Stimulated activated CD4-positive, alpha-beta T cell treated with anti-CD3 and anti-CD28 coated beads, Interleukin-15, amount 100 ng/mL, for 1 hour (primary cell): ENCODE measurements at places on chromosomes 12 and 14.

- no peak for DNase-seq
Observed at GRCh38 chr14:99754141-99755067, 38.8 kb upstream of the EML1 start.

DNA sequence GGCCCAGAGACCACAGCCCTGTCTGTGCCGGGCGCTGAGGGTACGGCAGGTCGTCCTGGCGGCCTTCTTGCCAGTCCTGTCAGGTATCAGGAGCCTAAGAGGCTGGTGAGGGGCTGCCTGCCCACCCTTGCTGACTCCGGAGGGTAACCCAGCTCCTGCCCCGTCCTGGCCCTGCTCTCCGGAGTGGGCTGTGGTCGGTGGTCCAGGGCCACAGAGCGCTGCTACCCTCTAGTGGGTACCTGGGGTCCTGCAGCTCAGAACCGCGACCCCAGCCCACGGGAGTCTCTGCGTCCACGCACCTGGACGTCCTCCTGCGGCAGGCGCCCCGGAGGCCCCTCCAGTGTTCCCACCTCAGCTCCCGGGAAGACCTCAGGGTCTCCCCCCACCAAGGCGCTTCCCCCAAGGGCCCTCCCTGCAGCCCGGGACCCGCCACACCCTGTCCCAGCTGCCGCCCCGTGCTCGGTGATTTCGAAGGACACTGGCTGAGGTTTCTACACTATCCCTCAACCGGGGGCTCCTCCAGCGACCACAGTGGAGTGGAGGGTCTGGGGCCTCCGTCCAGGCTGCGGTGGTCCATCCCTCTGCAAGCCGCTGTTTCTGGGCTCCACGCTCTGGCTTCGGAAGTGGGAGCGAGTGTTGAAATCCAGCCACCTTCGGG is 75.9 kb upstream of the FBRSL1 start:
- no peak for DNase-seq

DNA sequence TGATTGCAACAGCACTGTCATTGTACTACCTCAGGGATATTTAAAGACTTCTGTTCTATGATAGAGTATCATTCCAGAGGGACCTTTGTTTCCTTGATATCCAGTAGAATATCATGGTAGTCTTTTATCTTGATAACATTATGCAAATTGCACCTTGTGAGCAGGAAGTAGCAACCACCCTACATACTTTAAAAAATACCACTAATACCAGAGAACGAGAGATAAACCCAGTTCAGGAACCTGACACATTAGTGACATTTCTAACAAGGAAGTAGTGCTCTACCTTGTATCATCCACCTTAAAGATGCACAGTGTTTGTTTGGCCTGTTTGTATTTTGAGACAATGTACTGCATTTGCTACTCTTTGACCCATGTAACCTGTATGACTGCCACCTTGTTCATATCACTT is 8.8 kb upstream of the MAP4K5 start:
- no peak for DNase-seq

- no peak for DNase-seq
Observed at GRCh38 chr14:50795909-50796308, 35.1 kb downstream of the NIN start.

DNA sequence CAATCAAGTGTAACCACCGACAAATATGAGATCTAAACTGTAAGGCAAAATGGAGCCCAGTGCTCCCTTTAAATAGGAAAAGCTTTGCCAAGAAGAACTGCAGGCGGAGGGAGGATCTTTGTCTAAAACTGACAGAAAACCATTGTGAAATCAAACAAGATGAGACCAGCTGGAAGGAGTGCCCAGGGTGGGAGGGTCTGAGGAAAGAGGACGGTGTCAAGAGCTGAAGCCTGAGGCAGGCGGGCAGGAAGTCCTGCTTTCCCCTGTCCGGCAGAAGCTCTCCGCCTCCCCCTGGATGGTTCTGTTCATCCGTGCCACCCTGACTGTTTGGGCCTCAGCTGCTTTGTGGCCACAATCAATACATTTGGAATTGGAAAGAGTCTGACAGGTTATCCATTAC is 37.5 kb downstream of the CDC42BPB start:
- no peak for DNase-seq

DNA sequence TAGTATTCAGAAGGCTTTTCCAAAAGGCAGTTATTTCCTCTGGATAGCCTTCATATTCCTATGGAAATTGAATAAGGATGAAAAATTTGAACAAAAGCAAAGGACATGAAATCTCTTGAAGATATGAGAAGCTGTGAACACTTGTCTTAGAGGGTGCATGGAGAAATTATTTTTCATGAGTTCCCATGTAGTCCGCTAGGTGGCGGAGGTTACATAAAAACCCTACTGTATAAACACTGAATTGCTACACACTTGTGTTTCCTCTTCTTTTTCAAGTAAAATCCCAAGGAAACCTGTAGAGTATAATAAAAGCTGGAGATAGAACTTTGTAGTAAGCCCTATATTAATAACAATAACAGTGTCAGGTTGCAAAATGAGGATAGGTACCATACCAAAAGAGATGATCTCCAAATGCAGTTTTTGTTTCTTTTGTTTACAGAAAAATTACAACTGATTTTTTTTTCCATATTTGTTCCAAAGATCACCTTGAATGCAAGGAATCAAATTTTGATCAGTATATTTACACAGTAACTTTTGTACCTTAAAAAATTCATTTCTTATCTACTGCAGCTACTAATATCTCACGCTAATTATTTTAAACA is 37.8 kb upstream of the OR4E1 start:
- no peak for DNase-seq

GRCh38 chr12:66829660-66830325 is 150.9 kb upstream of the GRIP1 start:
- DNase-seq = no peak

GRCh38 chr14:68704736-68705720 is 87.8 kb downstream of the ZFP36L1 start:
- no peak for DNase-seq

DNA sequence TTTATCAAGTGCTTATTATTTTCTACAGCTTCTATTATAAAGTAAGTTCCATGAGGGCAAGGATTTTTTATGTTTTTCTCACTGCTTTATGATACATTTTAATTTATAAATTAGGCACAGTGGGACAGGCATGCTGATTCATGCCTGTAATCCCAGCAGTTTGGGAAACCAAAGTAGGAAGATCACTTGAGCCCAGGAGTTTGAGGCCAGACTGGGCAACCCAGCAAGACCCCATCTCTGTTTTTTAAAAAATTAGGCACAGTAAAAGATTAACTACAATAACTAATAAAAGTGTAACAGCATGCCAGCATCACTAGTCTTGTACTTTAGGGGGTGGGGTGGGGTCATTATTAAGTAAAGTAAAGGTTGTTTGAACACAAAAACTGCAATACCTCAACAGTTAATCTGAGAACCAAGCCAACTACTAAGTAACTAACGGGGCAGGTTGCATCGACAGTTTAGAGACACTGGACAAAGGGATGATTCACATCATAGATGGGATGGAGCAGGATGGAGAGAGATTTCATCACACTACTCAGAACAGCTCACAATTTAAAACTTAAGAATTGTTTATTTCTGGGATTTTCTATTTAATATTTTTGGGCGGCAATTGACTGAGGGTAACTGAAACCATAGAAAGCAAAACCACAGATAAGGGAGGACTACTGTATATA is 119.5 kb downstream of the PLEKHA5 start:
- no peak for DNase-seq

- DNase-seq = no peak
Observed at GRCh38 chr14:25122843-25123242, 72.9 kb upstream of the STXBP6 start.

GRCh38 chr12:56461235-56462159 is 6.9 kb upstream of the SPRYD4 start:
- no peak for DNase-seq

DNA sequence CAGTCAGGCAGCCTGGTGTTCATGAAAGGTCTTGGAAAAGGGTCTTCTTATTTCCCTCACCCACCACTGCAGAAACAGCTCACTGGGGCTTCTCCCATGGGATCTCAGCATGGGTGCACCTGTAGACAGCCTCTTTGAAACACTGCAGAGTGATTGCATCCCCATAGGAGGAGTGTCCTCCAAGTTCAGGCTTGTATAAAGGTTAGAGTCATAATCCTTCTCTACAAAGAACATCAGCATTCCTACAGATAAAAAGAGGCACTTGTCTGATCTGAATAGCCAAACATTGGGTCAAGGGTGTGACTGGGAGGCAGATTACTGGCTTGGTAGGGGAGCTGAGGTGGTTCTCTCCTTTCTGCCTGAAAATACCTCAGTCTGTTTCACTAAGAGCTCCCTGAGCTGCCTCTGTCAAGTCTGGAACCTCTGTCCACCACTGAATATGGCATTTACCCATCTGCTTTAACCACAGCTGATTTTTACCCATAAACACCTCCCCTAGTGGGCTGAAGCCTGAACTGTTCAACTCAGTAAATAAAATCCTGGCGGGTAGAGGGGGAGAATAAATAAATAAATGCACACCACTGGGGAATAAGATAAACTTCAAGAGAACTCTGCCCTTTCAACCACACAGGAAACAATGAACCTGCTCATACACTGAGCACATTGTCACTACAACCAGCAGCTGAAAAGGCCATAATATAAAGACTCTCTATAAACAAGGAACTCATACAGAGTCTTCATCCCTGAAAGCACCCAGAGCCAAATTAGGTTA is 120.7 kb upstream of the SCAF11 start:
- no peak for DNase-seq

DNA sequence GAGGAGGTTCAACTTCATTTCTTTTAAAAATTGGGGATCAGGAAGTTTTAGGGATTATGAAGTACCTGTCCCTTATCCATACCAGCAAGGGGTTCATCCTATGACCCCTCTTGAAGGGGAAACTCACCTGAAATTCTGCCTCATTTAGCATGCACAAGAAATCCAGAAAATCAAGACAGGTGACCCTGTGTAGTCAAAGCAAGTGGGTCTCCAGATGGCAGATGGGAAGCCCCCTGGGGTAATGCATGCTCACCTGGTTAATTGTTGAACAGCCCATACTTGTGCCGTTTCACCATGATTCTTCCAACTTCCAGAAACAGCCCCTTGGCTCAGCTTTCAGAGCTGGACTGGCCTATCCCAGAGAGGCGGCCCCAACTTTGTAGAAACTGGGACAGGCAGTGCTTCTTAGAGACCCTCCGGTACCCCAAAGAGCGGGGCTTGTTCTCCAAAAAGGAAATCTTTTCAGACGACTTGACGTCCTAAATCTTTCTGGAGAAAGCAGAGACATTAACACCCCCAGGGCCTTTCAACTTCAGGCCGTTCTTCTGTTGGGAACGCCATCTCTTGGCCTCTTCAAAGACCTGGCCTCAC is 66.3 kb upstream of the ESRRB start:
- DNase-seq = no peak

DNA sequence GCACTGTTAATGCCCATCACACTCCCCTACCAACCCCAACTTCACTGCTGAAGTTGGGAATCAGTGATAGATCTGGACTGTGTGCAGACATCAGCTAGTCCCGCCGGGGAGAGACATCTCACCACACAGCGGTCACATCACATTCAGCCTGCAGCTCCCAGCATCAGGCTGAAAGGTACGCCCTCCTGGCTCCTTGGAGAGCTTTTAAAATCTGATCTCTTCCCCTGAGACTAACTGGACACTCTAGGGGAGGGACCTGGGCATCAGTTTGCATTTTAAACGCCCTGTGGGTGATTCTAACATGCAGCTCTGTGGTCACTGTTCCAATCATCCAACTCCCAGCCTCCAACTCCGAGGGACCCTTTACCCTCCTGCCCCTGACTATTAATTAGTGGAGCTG is 58.4 kb downstream of the CCDC85C start:
- no peak for DNase-seq

- no peak for DNase-seq
Observed at GRCh38 chr14:53180272-53181221, 27.4 kb upstream of the DDHD1 start.

- DNase-seq = no peak
Observed at GRCh38 chr14:73755434-73756014, 41.3 kb upstream of the PNMA1 start.
